ENCODE measurements at places on chromosomes 12 and 14.

DNA sequence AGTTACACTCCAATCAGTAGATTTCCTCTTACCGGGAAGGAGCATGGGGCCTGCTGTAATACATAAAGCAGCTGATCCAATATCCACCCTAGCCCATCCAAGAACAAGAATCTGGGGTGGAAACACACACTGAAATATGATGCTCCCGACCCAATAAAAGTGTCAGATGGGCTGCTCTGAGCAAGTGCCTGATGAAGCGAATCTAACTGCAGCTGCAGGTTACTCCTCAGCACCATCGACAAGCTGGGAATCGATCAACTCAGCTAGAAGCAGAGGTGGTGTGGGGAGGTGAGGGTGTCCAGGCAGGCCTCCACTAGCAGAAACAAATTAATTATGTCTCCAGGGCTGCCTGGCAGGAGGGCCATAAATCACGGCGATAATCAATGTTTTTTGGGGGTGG is 64.0 kb upstream of the WSCD2 start:
- no peak for DNase-seq

DNA sequence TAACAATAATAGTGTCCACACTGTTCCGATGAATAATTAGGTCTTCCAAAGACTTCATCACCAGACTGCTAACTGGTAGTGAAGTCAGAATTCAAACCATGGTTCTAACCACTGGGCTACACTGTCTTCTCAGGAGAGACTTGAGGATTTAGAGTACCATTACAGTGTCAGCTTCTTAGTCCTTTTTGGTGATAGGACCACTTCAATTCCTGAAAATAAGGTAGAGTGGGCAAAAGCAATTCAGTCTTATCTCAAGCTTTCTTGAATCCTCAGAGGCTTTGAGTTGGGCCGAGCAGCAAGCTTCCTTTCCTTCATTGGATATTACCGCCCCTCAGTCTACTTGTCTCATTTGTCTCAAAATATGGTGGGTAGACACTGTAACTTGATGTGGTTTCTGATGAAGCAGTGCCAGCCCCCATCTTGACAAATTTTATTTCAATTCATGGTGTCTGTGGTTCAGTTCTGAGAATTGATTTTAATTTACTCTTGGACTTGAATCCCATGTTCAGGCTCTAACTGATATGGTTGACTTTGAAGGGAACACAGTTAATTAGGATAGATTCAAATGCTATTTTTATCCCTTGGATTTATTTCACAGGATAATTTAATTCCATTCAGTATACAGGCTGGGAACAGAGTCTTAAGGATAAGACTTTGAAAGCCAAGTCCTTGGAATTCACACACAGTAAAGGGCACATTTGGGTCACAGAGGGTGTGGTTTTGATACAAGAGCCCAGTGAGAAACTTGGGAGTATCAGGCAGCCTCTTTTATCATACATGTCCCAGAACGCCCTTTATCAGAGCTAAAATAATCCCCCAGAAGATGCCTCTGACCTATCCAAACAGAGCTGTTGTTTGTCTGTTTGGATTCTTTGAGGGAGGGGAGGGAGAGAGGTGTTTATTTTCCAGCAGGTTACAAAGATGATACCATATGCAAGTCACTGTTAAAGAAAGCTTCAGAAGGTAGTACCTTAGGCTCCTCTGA is 167.3 kb downstream of the PRKCH start:
- DNase-seq, result no peak

DNA sequence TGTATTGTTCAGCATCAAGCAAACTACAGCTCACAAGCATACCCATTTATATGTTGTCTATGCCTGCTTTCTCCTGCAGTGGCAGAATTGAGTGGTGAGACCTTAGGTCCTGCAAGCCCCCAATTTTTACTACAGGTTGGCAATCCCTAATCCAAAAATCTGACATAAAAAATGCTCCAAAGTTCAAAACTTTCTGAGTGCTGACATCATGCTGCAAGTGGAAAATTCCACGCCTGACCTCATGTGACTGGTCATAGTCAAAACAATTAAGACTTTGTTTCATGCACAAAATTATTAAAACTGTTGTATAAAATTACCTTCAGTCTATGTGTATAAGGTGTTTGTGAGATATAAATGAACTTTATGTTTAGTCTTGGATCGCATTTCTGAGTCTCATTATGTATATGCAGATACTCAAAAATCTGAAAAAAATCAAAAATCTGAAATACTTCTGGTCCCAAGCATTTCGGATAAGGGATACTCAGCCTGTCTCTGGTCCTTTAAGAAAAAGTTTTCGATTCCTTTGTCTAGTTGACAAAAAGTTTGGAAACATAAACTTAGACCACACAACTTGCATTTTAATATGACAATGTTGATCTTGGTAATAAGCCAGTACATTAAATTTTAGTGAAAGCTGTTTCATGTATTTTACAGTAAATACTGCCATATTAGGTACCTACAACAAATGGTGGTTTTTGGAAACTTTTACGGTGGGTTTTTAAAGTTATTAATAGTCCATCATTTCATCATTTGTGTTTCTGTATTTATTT is 81.5 kb downstream of the AEBP2 start:
- DNase-seq, result no peak

DNA sequence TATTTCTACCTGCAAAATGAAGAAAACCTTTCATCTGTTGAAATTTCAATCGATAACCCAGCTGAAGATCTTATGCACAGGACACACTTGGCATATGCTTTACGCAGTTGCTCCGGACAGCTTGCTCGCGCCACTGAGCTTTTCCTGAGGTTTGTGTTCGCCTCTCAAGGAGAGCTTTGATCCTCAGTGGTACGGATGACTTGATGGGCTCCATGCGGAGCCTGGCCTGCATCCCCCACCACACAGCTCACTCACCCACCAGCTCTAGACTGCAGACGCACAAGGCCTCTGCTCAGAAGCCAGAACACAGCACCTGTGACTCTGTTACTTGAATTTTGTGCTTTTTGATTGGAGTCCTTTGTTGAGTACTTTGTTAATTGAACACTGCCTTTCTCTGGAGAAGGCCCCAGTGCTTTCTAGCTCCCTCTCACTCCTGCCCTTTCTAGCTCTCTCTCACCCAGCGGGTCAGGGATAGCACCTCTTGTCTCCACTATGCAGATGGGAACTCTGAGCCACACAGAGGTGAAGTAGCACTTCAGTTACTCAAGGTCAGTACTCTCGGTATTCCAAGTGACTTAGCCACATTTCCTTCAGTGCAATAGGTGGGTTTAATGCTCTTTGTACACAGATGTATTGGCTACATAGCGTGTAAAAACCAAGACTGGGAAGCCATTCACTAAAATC is 52.1 kb downstream of the TBC1D30 start:
- no peak for DNase-seq

GRCh38 chr12:102169922-102170621 is 27.6 kb downstream of the PMCH start:
- DNase-seq, result no peak

DNA sequence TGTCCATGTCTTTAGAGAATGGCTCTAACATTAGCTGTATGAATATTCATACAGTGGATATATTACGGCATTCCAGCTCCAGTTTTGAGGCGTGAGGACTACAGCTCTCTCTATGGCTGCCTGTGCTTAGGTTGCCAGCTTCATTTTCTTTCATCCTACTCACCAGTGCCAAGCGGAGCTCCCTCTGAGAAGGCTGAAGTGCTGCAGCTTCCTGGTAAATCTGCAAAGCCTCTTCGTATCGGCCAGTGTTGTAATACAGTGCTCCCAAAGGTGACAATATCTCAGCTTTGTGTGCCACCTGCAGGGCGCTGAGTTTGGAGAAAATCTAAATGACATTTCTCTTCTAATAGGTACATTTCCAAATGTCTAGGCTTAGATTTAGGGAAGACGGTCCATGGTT is 19.8 kb upstream of the OVCH1 start:
- DNase-seq, result no peak

DNA sequence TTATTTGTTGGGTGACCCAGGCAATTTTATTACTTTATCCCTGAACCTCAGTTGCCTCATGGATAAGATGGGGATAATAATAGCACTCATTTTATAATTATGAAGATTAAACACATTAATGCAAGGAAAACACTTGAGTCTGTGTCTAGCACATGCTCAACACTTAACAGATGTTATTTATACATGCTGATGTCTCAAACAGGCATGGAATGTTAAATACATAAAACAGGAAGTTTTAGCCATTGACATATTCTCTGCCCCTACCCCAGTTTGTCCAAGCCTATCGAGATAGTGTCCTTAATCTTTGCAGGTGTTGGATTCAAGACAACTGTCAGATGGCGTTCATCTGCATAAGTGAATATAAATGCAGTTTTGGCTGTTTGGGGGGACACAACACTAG is 109.8 kb downstream of the SCAF11 start:
- DNase-seq, result no peak

DNA sequence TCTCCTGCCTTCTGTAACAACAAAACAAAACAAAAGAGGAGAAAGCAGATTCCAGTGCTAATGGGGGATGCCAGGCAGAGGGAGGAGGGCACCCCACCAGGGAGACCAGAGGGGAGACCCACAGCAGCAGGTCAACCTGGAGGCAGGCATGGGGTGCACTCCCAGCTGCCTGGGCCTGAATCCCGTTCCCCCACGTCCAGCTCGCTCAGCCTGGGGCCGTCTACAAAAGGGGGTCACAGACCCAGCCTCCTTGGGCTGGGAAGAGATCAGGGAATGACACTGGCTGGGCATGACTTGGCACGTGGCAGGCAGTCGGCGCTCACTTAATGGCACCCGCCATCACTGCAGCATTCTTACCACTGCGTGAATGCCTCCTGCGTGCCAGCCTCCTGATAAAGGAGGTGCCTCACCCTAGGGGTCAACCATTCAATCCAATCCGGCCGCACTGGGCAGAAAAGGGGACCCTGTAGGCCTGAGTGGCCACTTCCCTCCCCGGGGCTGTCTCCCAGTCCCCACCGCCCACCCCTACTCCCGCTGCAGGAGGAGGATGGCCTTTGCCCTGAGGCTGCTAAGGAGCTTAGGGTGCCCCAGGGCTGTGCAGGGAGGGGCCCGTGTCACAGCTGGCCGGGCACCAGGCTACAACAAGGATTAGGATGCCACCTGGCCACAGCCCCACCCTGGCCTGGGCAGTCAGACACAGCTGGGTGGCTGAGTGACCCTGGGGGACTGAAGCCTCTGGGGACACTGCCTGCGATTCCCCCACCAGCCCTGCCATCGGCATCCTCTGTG is 87.5 kb downstream of the NCOR2 start:
- DNase-seq, result no peak

GRCh38 chr12:132593521-132593920 is 16.9 kb downstream of the LRCOL1 start:
- DNase-seq, result no peak

GRCh38 chr12:114743799-114744198 is 59.8 kb upstream of the TBX3 start:
- no peak for DNase-seq

GRCh38 chr12:119480551-119480950 is 113.0 kb upstream of the TMEM233 start:
- DNase-seq, result no peak

DNA sequence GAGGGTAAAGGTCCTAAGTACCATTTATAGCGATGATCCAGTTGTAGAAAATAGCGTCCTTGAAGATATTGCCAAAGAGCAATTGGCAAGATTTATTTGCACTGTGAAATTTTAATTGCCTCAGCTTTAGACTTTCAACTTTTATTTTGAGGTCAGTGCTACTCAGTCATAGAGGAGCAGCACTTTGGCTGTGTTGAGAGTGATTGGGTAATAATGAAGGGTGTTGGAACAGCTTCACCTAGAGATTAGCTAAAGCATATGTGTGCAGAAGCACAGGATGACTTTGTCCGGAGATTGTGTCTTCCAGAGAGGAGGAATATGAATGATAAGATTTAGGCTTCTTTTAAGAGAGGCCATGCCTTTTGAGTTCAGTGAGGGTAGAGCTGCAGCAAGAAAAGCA is 164.8 kb downstream of the NPAS3 start:
- DNase-seq, result no peak

GRCh38 chr12:33763331-33763730 is 259.0 kb upstream of the ALG10 start:
- no peak for DNase-seq

GRCh38 chr12:132568826-132569480 is 41.4 kb downstream of the LRCOL1 start:
- no peak for DNase-seq

- no peak for DNase-seq
Measured at GRCh38 chr14:61368781-61369453, 47.5 kb downstream of the PRKCH start.

- DNase-seq, result no peak
Measured at GRCh38 chr14:35304812-35305462, 12.8 kb downstream of the PSMA6 start.

DNA sequence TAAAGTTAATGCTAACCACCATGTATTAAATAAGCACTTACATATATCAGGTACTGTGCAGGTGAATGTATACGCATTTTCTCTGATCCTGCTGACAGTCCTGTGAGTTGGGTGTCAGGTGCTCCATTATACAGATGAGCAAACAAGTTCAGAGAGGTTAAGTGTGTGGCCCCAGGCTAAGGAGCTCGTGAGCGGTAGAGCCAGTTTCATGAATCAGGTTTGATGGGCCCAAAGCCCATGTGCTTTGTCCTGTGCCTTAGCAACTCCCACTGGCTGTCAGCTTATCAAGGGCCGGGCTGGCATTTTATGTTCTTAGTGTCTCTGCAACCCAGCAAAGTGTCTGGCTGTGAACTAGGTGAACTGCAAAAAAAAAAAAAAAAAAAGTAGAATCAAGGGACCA is 701.2 kb upstream of the TBX3 start:
- no peak for DNase-seq

DNA sequence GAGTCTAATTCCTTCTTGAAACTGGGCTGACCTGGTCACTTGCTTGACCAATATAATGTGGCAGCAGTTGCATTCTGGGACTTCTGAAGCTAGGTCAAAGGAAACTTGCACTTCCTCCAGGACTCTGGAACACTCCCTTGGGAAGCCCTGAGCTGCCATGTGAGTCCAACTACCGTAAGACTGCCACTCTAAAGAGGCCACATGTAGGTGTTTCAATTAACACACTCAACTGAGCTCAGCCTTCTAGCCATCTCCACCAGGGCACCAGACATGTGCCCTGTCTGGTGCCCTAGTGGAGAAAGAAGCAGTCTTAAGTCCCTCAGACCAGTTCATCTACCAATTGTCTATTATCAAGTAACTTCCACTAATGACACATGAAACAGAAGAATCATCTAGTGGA is 6.1 kb upstream of the TEP1 start:
- no peak for DNase-seq

- DNase-seq, result no peak
Measured at GRCh38 chr14:74490486-74490885, 2.6 kb downstream of the NPC2 start.

DNA sequence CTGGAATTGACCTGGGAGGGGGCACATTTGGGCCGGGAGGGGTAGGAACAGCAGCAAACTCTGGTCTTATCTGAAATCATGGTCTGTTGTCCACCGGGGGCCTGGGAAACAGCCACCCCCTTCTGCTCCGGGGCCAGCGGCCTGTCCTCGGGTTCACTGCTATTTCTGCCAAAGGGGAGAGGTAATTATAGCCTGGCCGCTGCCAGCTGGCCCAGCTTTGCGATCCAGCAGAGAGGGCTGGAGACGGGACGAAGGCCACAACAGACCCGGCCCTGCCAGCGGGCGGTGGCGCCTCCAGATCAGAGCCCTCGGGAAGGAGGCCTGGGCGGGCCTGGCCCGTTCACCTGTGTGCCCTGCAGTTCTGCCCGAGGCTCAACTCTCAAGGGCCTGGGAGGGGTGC is at the start of gene C14orf180:
C14orf180 (plus strand) TSS at position 258 of the 400 bp plus-strand sequence. CDS start 6,667 bp downstream, outside the sequence.
- DNase-seq, result no peak

Measured in stimulated activated CD4-positive, alpha-beta T cell treated with anti-CD3 and anti-CD28 coated beads, Interleukin-4, amount 100 ng/mL, for 48 hours (primary cell).